Stimulated activated CD4-positive, alpha-beta T cell treated with anti-CD3 and anti-CD28 coated beads, TNF-alpha, amount 100 ng/mL, for 1 hour (primary cell): ENCODE measurements at places on chromosomes 1 and 21.

GRCh38 chr1:203526572-203526971, 32.6 kb downstream of the OPTC start:
- DNase-seq, result no peak

- DNase-seq, result no peak
Observed at GRCh38 chr21:19266636-19267035, 863.1 kb upstream of the TMPRSS15 start.

DNA sequence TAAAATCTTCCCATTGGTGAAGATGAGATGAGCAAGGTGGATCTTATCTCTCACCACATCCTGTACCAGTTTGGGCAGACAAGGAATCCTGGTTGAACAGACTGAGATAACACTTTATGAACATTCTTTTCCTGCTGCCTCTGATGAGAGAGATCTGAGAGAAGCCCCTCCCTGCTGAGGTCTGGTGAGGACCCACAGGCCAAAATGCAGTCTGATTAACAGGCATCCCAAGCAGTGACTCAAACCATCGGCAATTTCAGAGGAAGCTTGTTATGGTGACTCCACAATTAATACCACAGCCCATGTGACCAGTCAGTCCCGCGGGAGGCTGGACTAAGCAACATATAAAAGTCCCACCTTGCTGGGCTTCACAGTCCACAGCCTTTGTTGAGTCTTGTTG, at the start of gene PRR9:
Gene PRR9 (plus strand): TSS at position 373 of the 400 bp plus-strand sequence. CDS start 561 bp downstream, outside the sequence.
- no peak for DNase-seq

DNA sequence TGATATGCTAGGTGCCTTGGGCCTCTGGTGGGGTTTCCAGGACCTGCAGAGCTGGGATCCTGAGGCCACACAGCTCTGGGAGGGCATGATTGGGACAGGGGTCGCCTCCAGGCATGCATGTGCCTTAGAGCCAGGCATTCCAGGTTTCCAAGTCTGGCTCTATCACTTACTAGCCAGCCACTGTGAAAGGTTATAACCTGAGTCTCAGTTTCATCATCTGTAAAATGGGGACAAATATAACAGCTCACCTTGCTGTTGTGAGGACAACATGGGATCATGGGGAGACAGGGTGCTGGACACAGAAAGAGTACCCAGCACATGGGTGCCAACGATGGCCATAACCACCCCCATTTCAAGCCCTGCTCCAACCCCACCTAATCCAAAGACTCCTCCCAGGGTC, 2.7 kb downstream of the CHI3L1 start:
- DNase-seq, result no peak

- no peak for DNase-seq
Observed at GRCh38 chr1:221606256-221606655, 135.6 kb downstream of the DUSP10 start.

DNA sequence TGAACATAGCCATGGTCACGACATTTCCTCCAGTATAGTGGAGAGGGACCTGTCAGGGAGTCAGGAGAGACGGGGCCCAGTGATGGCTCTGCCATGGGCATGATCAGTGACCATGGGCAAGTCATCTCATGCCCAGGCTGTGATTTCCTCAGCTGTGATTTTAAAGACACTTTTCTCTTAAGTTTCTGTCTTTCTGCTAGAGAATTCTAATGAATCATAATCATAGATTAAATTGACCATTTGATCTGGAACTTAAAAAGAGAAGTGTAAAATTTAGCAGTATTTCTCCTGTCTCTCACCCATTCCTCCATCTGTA, 112.7 kb downstream of the USP25 start:
- no peak for DNase-seq

- DNase-seq, result no peak
Observed at GRCh38 chr1:35454616-35455015, 102.6 kb downstream of the KIAA0319L start.

GRCh38 chr1:81600878-81601622, 199.7 kb upstream of the ADGRL2 start:
- no peak for DNase-seq

DNA sequence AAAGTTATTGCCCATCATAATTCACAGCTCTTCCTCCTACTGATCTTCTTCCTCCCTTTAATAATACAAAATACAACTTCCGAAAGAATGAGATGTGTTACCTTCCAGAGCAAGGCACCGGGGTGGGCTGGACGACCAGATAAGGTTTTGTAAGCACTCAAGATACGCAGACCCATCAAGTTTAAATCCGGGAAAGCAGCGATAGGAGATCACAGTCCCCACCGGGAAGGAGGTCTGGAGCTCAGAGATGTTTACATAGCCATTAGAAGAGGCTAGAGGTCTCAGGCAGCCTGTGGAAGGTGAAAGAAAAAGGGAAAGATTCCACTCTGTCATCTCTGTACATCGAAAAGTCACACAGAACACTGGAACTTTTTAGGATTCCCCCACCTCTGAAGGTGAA, 99.4 kb downstream of the SUSD4 start:
- no peak for DNase-seq

GRCh38 chr1:186960861-186961260, 132.1 kb downstream of the PLA2G4A start:
- no peak for DNase-seq

- DNase-seq, result no peak
Observed at GRCh38 chr21:33855190-33855589, 60.4 kb downstream of the ATP5PO start.

DNA sequence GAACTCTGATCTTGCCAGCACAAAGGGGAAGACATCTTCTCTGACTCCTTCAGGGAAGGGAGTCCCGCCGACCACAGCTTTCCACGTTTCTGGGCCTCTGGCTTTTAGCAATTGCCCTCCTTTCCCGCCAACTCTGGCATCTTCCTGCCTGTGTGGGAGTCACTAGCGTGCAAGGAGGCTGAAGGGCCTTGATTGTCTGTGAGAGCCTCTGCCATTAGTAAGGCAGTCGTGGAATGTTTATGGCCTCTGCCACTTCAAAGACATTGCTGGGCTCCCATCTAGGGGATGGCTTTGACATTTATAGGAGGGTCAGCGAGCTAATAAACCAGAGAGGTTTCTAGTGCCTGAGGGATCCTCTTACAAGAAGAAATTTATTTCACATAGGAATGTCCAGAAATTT, 14.3 kb upstream of the PROK1 start:
- no peak for DNase-seq

DNA sequence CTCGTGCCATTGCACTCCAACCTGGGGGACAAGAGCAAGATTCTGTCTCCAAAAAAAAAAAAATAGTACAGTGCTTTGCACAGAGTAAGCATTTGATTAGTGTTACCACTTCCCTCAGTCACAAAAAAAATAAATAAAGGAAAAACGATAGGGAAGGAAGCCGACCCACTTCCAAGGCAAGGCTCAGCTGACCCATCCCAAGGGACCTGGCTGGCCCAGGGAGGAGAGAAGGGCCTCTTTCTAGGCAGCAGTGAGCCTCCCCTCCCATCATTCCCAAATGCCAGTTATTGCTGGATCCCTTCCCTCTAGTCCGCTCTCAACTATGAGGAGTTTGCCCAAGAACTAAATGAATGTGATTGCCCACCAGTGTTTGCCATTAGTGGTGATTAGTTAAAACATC, 77.8 kb downstream of the TMEM53 start:
- DNase-seq, result no peak

GRCh38 chr1:226989085-226989920, 49.2 kb downstream of the COQ8A start:
- no peak for DNase-seq

DNA sequence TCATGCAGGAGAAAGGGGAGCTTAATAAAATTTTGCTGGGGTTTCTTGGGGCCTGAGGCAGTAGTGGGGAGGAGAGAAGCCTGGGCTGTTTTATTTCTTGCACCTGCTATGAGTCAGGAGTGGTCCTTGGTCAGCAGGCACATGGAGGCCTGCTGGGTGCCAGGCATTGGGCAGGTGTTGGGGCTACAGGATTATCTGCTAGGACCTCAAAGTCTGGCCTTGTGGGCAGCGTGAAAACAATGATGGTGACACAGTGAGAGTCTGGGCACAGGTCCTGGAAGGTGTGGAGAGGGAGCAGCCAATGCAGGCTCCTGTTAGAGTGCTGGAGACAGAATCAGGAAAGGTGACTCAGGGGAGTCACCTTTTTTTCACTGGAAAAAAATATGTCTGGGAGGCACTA, 17.2 kb downstream of the ROR1 start:
- no peak for DNase-seq
